NCI-H1694 treated with DMSO at 0.1 percent for 48 hours (cell line): ENCODE measurements at places on chromosomes 6 and 20.

DNA sequence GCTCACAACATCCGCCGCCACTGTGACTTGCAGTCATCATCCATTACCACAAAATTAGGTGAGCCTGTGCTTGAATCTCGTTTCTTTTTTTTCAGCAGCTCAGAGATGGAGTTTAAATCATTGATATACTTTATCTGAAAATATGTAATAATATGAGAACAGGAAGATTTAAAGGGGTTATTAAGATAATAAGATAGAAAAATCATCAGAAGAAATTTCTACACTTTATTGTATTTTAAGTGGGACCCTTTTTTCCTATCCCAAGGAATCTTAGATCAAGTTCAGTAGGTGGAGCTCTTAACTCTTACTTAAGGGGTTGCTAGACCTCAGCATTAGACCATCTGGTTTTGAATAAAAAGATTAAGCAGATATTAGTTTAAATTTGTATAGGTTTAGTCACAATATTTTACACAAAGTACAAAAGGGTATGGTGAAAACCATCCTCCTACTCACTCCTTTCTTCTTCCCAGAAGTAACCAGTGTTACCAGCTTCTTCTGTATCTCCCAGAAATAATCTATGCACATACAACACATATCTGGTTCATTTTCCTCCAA lies 9.4 kb upstream of the NCOA7 start:
- DNase-seq = peak; percentile 68

DNA sequence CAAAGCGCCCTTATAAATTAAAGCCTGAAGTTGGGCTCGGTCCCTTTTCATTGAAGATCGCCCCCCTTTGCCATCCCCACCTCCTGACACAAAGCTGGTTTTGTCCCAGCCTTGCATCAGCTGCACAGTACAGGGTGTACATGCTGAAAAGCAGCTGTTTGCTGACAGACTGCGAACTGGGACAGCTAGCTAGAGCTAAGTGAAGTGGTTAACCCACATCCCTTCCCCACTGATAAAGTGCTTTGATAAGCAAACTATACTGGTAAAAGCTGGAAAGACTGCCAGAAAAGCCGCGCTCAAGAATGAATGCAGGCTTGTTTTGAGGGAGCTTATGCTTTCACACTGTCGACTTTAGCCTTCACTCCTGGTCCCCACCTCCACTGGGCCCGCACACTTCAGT lies 207.3 kb downstream of the GMDS start:
- no peak for DNase-seq

DNA sequence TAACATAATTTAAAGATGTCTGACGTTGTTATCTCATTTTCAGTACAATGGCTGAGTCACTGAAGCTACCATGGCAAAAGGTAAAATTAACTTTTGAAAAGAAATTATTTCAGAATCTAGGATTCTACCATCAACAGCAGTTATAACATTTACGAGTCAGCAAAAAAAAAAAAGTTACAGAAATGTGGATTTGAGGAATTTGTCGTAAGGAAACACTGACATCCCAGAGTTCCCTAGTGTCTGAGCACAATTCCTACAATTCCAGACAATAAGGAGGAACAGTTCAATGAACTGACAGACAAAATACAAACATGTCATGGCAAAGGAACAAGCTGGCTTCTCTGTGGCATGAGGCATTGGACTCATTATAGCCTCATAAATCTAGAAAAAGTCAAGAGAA lies 19.1 kb downstream of the ABRACL start:
- DNase-seq = no peak

- no peak for DNase-seq
Measured at GRCh38 chr6:161459008-161459615, 185.3 kb upstream of the AGPAT4 start.

DNA sequence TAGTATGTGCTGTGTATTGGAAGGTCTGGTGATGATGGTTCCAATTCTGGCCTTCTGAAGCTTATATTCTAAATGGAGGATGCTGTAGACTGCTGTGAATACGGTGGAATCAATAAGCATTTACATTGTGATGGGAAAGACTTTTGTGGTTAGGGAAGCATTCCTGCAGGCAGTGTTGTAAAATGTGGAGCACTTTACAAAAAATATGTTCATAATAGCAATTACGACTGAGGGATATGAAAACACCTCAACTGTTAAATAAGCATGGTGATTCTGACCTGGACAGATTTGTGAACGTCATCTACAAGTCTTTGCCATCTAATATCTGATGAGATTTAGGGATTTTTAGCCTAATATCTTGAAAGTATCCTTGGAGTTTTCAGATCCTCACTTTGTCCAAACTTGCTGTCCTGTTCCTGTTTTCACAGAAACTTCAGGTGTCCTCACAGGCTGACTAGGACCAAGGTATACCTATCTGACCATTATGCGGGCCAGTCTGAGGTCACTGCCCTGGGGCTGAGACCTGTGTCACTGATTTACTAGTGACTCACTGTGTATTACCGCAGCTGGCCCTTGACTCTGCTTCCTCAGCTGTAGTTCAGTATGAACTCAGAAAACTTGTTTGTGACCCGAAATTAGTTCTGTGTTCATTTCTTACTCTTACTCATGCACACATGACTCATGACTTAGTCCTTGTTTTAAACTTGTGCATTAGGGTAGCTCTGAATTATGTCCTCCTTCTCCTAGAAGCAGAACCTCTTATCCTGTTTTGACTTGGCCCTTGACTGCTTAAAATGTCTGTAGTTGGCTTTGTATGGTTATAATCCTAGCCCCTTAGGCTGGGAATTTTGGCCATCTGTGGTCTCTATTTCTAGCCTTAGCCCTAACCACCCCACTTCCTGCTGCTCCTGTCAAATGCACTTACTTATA lies 343.0 kb downstream of the CDKAL1 start:
- DNase-seq = no peak

DNA sequence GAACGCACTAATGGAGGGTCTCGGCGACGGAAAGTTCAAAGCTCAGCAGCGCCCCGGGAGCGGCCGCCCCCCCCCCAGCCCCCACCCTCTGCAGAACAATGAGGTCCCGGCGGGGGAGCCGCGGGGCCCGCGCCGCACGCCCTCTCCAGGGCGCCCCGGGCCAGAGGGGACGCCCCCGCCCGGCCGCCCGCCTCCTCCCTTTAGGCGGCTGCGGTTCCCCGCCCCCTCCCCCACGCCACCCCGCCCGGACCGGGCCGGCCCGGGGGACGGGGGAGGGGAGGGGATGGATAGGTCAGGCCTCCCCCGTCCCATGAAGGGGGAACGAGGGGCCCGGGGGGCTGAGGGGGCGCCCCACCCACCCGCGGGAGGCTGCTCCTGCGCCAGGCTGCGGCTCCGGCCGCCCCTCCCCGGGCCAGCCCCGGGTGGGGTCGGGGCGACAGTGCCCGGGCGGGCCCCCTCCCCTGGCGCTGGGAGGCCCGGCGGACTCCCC lies 1.5 kb downstream of the NOL4L start:
- DNase-seq = no peak

GRCh38 chr6:63765828-63766227 lies 130.2 kb downstream of the PHF3 start:
- DNase-seq = no peak

- DNase-seq = no peak
Measured at GRCh38 chr6:72963946-72964345, 261.4 kb downstream of the KHDC1L start.

- no peak for DNase-seq
Measured at GRCh38 chr20:47319517-47320252, 36.8 kb downstream of the ZMYND8 start.

DNA sequence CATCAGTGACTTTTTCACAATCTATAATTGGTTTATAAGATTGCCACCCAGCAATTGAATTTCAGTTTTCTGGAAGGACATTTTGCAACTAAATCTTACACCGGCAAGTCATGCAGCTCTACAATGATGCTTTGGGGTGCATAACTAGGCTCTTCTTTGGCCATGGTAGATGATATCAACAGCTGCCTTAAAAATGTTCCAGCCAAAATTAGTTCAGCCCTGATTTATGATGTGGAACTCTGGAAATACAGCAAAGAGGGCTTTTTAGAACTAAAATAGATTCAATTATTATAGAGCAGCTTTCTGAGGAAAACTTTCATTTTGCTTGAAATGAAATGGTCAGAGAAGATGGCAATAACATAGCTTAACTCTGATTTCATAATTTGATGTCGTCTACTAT lies 18.4 kb upstream of the MCM9 start:
- DNase-seq = no peak
